Naive thymus-derived CD4-positive, alpha-beta T cell (primary cell): ENCODE measurements at places on chromosomes 2 and 18. TPM values are rescaled to one million over a fixed set of nuclear protein-coding genes. Genes with fewer than 3 reads are reported as not detected.

PDCD1 gene
- polyA plus RNA-seq, result 0.24 TPM

TRMT61B gene
- 18.6 TPM for polyA plus RNA-seq

TMEM17 gene
- not detected for polyA plus RNA-seq

ADI1 gene
- 73.3 TPM for polyA plus RNA-seq

MAP3K20 gene
- 0.18 TPM for polyA plus RNA-seq

KCNG3 gene
- 0.08 TPM for polyA plus RNA-seq

AQP12A gene
- not detected for polyA plus RNA-seq

SNORC gene
- not detected for polyA plus RNA-seq

PDK1 gene
- polyA plus RNA-seq, result 79.8 TPM

PTPRN gene
- not detected for polyA plus RNA-seq

NT5C1B gene
- 0.39 TPM for polyA plus RNA-seq

CD8B2 gene
- not detected for polyA plus RNA-seq

PCARE gene
- not detected for polyA plus RNA-seq

NLRC4 gene
- polyA plus RNA-seq, result not detected

PLEKHM3 gene
- polyA plus RNA-seq, result 5.4 TPM

SPP2 gene
- not detected for polyA plus RNA-seq

FAM237A gene
- polyA plus RNA-seq, result not detected

DYTN gene
- polyA plus RNA-seq, result not detected

DAW1 gene
- polyA plus RNA-seq, result not detected

TANC1 gene
- polyA plus RNA-seq, result 0.22 TPM

STAT4 gene
- polyA plus RNA-seq, result 52.4 TPM

FOXI3 gene
- not detected for polyA plus RNA-seq

TSPYL6 gene
- not detected for polyA plus RNA-seq

TAF4B gene
- polyA plus RNA-seq, result 7.3 TPM

GAD1 gene
- polyA plus RNA-seq, result not detected

IL1RL1 gene
- not detected for polyA plus RNA-seq

VWC2L gene
- not detected for polyA plus RNA-seq

RASGRP3 gene
- polyA plus RNA-seq, result 2.5 TPM

LCT gene
- not detected for polyA plus RNA-seq

SCYGR7 gene
- not detected for polyA plus RNA-seq

ALPI gene
- polyA plus RNA-seq, result not detected

SLC14A1 gene
- 1.4 TPM for polyA plus RNA-seq
